ENCODE measurements at places on chromosomes 4 and X.

GRCh38 chr4:139144161-139144859 lies 32.7 kb downstream of the ELF2 start:
- no peak for DNase-seq

GRCh38 chr4:104901438-104901837 lies 245.2 kb upstream of the TET2 start:
- DNase-seq = no peak

GRCh38 chr4:23952258-23952657 lies 62.4 kb upstream of the PPARGC1A start:
- no peak for DNase-seq

GRCh38 chr4:139461022-139461628 lies 7.2 kb downstream of the RAB33B start:
- no peak for DNase-seq

GRCh38 chrX:40733706-40734105 lies 1.6 kb downstream of the MED14 start:
- no peak for DNase-seq

DNA sequence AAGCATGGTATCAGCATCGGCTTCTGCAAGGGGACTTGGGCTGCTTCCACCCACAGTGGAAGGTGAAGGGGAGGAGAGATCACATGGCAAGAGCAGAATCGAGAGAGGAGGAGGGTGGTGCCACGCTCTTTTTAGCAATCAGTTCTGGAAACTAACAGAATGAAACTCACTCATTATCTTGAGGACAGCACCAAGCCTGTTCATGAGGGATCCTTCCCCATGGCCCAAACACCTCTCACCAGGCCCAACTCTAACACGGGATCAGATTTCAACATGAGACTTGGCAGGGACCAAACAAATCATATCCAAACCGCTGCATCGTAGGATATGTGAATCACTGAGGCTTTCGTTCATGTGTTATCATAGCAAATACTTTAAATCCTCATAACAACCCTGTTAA lies 125.5 kb downstream of the GPC3 start:
- DNase-seq = no peak

DNA sequence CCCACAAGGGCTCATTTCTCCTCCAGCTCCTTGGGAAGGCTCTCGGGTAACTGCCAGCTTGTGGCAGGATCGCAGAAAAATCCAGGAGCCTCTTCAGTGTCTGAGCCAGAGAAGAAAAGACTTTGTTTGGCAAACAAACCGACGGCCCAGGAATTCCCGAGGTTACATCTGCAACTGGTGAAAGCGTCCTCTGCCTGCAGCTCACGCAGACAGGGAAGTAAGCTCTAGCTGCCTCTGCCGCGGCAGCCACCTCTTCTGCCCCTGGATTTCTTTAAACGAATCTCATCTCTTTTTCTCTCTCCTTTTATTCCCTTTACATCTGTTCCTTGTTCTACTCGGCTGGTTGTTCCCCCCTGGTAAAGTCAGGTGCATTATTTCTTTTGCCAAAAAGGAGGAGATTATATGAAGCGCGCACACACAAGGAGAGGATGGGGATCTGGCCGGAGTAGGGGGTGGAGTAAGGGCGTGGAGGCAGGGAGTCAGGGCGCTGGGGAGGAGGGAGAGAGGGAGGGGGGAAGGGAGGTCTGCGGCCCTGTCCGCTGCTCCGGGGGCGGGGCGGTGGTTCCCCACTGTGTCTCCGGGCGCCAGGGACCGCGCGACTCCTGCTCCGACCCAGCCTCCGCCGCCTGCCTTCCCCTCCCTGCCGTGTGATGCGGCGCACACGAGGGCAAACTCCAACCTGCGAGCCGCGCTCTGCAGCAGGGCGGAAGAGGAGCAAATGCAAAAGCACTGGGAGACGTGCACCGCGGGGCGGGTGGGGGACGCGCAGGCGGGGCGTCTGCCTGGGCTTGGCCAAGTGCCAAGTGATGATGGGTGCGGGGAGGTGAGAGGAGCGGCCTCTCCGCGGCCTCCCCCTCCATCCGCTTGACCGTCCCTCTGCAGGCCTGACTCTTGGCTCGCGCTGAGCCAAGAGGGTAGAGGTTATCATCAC lies at the start of gene DCHS2:
Gene DCHS2 (minus strand): TSS at position 459 of the 931 bp plus-strand sequence. CDS start 444 bp downstream, at position 15.
- DNase-seq = no peak

DNA sequence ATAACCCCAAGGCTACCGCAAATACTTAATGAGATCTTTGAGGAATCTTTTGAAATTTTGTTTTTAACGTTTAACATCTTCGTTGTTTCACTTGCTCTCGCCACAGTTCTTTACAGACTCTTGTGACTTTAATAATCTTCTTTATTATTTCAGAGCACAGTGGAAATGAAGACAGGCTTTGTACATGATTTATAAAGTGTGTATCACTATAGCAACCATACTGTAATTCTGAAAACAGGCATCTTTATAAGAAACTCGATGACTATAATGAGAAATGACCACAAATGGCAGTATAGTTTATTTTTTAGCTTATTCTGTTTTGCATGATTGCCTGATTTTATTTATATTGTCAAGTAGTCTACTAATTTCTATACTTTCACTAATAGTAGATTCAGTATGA lies 224.4 kb upstream of the GALNTL6 start:
- DNase-seq = no peak

GRCh38 chr4:109027016-109027500 lies 264.2 kb upstream of the ETNPPL start:
- DNase-seq = no peak

DNA sequence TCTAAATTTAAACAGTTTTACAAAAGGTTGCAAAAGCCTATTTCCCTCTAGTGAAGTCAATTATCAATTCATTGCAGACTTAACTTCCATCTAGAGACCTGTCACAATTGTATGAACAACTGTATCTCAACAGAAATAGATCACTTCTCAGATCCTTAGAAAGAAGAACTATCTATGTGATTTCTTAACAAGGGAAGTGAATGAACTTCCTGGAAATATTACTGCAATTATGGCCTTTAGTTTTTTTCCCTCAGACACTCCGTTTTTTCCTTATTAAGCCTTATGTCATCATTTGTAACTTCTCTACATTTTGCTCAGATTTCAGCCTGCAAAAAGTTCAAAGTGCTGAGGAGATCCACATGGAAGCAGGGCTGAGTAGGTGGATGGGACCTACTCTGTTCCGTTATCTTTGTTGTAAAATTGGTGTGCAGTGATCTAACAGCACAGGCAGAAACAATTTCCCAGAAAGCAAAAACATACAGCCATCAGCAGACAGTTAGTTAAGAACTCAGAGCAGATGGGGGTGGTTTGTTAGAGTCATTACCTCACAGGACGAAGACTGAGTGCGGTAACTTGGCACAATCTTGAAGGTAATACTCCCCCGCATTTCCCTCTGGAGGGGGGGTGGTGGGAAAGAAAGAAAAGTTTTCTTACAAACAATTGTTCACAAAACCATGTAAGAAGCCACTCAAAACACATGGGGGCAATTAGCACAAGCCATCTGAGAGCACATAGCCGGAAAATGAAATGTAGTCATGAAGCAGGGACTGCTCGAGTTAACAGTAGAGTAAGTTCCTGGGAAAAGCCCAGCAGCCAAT lies 112.3 kb downstream of the NYX start:
- no peak for DNase-seq

DNA sequence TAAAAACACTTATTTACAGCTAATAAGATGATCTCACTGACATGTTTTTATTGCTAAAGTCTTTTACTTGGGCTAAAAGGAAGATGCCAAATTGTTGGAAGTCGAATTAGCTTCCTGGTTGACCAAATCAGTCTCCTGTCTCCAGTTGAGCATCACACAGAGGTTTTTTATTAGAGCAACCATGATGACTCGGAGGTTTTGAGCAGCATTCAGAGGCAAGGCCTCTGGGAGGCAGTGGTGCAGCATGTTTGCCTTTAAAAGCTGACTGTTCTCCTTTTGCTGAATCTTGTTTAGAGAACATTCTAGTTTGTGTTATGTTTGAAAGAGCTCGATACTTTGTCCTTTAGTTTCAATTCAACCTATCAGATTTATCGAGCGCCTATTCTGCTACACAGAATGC lies 2.1 kb downstream of the UCHL1 start:
- DNase-seq = no peak

- DNase-seq = no peak
Observed at GRCh38 chr4:76546759-76547742, 112.0 kb downstream of the SHROOM3 start.

- no peak for DNase-seq
Observed at GRCh38 chr4:185859111-185859510, 47.1 kb upstream of the SORBS2 start.

- no peak for DNase-seq
Observed at GRCh38 chr4:74878323-74878722, 54.6 kb upstream of the PARM1 start.

- no peak for DNase-seq
Observed at GRCh38 chr4:189302719-189303118, 638.0 kb upstream of the FRG1 start.

DNA sequence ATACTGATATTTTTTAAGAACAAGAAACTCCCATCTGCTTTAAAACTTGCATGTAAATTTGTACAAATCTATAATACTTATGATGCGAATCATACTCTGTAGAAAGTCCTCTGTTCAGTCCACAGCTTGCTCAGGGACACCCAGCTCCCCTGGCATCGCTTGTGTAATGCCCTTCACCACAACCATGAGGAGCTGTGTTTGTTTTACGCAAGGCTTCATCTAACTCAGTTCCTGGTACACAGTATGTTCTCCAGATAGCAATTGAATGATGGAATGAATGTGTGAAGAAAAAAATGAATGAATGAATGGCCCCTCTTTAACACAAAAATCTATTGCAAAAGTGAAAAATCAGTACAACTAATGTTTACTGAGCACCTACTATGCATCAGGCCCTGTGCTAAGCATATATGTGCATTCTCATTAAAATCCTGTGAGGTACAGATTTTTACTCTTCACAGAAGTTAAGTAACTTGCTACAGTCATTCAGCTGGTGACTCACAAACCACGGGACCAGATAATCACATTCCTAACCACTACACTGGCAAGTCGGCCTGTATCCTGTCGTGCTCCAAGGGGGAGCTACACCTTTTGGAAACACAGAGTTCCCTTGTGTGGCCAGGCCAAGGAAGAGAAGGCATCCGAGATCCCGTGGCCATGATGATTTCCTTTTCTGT lies 58.7 kb upstream of the KDR start:
- DNase-seq = no peak

DNA sequence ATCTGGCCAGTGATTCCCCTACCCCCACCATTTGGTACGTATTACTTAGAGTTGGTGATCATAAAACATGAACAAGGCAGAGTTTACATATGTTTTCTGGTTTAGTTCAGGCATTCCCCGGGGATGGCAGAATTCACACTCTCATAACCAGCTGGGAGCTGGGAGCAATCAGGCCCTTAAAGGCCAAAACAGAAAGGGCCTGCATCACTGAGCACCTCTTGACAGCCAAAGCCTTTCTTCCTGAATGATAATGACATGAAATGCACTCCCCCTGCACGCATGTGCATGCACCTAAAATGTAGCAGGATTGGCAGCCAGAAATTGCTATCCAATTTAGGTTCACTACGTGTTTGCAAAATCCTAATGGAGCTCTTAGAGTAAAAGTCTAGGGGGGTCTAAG lies 235.4 kb downstream of the GPC3 start:
- DNase-seq = no peak

GRCh38 chrX:43589735-43590134 lies 66.4 kb upstream of the MAOA start:
- no peak for DNase-seq

GRCh38 chr4:141567326-141567915 lies 69.0 kb upstream of the IL15 start:
- DNase-seq = no peak

GRCh38 chrX:45009371-45010000 lies 136.5 kb downstream of the KDM6A start:
- DNase-seq = no peak

DNA sequence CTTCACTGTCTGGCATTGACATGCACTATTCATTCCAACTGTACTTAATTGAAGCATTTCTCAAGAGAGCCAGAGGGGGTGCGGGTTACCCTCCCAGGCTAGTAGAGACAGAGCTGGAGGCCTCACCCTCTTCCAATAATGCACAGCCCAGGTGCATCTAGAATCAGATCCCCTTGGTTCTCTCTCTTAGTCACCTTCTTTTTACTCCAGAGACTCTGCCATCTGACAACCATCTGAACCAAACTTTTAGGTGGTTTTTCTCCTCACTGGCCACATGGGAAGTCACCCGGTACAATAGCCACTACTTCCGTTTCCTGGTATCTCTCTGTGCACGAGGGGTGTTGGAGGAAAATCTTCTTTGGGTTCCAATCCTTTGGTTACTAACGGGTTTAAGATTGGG lies 81.3 kb downstream of the SLC2A9 start:
- DNase-seq = no peak

GRCh38 chrX:39581411-39581810 lies 516.3 kb downstream of the BCOR start:
- DNase-seq = no peak

GRCh38 chr4:183171484-183172267 lies 72.6 kb downstream of the WWC2 start:
- DNase-seq = no peak

DNA sequence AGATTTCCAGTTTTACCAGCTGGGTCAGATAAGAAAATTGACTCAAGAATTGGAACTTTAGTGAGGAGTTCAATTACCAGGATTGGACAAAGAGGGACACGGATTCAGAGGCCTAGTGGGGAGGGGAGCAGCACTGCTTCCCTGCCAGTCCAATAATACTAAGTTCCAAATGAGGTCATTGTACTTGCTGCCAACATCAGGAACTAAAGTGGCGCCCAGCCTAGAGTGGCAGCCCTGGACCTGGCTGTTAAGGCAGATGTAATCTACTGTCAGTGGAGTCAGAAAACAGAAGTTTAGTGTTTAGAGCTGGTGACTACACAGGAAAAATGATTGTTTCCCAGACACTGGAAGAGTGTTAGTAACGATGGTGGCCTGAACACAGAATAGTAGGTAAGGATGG lies 42.7 kb upstream of the RAPGEF2 start:
- DNase-seq = no peak

DNA sequence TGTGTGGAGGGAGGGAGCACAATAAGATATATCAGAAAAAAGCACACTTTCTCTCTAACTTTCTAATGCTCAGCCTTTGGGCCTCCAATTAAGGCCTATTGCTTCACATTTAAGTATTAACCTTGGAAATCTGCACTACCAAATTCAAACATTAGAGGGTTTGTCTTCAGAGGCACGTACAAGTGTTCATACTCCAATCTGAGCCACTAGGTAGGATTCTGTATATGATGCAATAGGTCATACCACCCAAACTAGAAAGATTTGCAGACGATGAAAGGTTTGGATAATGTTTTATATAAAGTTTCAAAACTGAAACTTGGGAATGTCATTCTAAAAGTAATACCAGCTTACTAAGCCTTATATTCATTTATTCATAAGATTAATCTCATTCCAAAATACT lies 106.4 kb downstream of the MID1 start:
- no peak for DNase-seq

DNA sequence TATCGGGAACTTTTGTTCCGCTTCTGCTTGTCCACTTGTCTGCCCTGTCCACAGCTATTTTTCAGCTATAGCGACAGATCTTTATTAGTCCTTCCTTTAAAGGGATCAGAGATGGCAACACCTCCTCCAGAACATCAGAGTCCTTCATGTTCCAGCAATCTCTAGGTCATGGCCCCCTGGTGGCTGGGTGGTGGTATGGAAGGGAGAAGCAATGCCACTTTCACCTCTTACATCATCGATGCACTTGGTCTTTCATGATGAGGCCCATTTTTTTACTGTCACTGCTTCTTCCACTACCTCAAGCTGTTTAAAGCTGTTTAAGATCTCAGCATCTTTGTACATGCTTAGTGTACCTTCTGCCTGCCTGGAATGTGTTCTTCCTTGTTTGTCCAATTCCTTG lies 106.7 kb downstream of the ARHGAP6 start:
- DNase-seq = peak; percentile 10

GRCh38 chrX:44228621-44229020 lies 114.9 kb downstream of the EFHC2 start:
- DNase-seq = no peak

GRCh38 chrX:1452516-1453394 lies at the start of gene ASMTL:
Gene ASMTL, minus strand, starts transcription at chrX:1452909. Its CDS starts 69 bp downstream, at chrX:1452840.
- peak; percentile 94 for DNase-seq
